ENCODE measurements at places on chromosomes 12 and 14.

- no peak for DNase-seq
Observed at GRCh38 chr12:26711072-26711471, 121.9 kb downstream of the ITPR2 start.

DNA sequence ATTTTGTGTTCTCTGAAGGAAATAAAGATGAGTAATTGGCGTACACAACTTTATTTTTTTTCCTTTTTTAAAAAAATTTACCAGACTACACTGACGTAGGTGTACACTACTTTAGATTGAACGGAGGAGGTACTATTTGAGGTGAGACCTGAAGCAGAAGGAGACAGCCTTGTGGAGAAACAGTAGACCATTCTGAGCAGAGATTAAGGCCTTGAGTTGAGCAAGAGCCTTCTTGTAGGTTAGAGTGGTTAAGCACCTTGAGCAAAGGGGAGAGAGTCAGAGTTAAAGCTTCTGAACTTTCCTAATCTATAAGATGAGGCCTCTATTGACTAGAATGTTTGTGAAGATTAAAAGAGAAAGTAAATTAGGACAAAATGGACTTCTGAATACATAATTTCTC is 2.5 kb downstream of the LEMD3 start:
- no peak for DNase-seq

DNA sequence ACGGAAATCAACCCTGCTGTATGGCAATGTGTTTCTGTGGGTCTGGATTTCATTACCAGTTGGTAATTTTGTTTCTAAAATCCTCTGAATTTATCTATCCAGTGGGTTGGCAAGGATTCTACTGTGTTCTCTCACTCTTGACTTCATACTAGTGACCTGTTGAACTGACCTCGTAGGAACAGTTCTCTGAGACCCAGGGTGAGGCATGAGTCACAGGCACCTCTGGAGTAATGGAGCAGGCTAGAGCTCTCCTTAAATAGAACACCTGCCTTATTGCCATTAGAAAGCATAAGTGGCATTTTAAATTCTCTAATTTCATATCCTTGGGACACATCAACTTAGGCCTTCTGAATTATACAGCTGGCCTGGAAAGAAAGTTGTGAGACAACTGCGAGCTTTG is 258.3 kb upstream of the NAV3 start:
- DNase-seq = no peak

- DNase-seq = no peak
Observed at GRCh38 chr12:53454707-53455106, 2.8 kb downstream of the PCBP2 start.

GRCh38 chr12:19230299-19230866 is 100.8 kb downstream of the PLEKHA5 start:
- no peak for DNase-seq

- no peak for DNase-seq
Observed at GRCh38 chr12:27014859-27015729, 910 bp upstream of the TM7SF3 start.
